ENCODE measurements at places on chromosomes 3 and 15.

GRCh38 chr3:192216067-192216466 lies 511.3 kb downstream of the FGF12 start:
- no peak for DNase-seq

GRCh38 chr3:117036259-117036799 lies 326.8 kb downstream of the TUSC7 start:
- DNase-seq: no peak

DNA sequence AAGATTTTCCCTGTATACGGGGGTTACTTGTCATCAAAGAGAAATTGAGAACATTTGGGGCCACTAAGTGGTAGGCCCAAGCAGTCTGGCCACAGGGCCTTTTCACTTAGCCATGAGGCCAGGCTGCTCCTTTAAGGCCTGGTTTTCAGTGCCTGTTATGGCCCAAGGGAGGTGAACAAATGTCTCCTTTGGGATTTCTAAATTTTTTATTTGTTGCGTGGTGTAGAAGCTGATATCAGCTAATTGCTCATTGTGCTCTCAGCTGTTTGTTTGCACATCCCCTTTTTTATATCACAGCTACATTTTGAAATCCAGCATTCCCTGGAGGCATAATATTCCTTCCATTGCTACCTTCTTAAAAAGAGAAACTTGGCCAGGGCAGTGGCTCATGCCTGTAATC lies 48.5 kb downstream of the RLBP1 start:
- DNase-seq: no peak

DNA sequence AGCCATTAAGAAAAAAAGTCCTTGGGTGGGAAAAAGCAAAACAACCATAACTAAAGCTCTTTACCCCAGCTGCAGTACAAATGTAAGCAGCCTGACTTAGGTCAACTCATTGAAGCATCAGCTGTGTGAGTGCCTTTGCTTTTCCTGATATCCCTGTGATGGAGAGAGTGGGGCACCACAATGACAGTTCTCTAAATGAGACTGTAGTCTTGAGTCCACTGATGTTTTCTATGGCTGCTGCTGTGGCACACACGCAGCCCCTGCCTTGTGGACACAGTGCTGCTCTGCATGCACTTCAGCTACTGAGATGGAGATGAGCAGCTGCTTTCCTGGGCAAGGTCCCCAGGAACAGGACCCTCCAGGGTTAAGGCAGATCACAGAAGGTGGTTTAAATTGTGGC lies 173.2 kb downstream of the KCNAB1 start:
- peak; percentile 58 for DNase-seq

DNA sequence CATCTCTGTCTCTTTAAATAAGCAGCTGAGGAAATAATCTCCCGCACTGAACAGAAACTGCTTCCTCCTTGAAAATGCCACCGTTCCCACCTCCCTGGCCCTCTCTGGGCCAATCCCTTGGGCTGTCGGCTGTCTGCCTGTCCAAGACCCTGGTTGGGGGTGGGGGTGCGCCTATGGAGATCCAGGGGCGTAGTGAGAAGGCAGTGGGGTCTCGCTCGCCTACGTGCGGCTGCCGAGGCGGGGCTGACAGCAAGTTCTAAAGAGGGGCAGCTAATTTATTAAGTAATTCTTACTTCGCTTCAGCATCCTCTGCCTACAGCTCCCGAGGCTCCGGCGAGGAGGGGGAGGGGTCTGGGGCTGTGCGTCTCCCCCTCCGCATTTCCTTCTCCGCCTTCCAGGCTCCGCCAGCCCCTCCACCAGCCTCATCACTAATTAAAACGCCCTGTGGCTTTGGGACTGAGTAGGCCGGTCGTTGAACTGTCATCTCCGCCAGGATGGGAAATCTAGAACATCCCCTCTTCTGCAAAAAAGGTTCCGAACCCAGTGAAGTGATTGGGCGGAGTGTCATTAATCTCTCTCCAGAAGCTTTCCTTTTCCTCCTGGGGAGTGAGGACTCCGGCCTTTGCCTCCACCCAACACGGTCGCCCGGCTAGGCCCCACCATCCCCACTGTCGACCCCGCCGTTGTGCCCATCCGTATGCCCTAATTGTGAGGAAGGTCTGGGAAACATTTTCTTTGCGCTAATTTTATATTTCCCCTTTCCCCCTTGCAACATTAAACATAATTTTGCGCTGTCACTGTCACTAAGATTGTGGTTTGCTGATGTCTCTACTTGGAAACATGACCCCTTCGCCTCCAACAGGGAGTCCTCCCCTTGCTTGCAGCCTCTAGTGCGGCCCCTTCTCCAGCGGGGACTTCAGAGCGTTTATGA lies 16.9 kb downstream of the NR2F2 start:
- no peak for DNase-seq

- no peak for DNase-seq
Observed at GRCh38 chr3:17626395-17626794, 116.0 kb downstream of the TBC1D5 start.

GRCh38 chr3:1135194-1135593 lies 42.4 kb downstream of the CNTN6 start:
- no peak for DNase-seq

DNA sequence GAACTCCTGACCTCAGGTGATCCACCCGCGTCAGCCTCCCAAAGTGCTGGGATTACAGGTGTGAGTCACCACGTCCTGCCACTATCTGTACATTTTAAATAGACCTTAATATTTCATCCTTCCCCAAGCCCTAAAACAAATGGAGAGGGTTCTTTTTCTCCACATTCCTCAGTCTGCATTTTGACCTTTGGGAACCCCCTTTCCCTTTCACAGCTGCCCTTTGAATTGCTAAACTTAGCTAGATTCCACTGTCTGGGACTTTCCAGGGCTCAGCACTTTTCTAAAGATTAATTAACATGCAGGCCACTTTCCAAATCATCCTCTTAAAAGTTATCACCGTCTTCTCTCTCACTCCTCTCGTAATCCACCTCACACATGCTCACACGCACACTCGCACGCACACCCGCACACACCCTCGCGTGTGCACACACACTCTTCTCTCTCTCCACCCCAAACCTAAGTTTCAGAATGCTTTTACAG lies 124.2 kb downstream of the TMCO5A start:
- DNase-seq: no peak

DNA sequence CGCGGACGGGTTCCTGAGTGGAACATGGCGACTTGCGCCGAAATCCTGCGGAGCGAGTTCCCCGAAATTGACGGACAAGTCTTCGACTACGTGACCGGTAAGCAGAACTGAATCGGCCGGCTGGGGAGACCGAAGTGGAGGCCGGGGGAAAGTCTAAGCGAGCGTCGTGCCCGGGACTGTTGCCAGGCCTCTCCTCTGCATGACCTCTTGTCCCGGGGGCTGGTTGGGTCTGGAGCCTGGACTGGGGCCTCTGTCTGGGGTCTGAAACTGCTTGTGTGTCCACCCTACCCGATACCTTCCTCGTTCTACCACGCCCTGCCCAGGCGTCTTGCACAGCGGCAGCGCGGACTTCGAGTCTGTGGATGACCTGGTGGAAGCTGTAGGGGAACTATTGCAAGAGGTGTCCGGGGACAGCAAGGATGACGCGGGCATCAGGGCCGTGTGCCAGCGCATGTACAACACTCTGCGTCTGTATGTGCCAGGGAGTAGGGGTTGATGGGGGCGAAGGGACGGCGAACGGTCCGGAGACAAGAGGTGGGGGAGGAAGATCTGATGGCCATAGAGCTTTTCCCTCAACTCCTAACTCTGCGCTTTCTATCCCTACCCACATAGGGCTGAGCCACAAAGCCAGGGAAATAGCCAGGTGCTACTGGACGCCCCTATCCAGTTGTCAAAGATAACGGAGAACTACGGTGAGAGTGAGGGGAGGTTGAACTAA lies at the start of gene ABCF3:
TSS of gene ABCF3 (plus strand) at position 16 of the 718 bp plus-strand sequence. CDS start at position 25, 9 bp downstream.
- DNase-seq: no peak

DNA sequence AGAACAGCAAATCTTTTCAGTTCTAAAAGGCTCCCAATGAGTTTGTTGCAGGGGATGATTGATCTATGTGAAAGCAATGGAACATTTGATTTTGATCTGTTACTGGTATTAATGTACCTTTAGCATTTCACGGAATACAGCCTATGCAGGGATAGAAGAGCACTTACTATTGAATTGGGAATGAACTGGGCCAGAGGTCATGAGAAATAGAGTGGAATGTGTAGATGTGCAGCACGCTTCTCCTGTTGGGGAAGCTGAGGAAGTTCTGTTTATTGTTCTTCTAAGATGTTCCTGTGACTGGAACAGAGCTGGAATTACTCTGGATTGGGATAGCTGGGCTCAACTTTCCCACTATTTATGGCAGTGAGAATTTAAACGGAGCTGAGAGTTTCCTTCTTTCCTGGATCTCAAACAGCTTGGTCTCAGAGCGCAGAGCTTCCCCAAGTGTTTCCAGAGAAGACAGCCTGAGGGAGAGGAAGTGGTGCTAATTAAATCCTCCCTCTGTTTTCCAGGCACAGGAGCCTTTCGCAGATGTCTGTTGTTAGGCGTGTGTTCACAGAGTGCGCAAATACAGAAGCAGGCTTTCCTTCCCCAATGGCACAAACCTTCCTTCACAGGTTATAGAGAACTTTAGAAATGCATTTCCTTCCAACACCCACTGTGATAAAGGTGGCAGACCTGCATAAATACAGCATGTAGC lies 32.5 kb downstream of the TPRG1 start:
- peak; percentile 82 for DNase-seq

DNA sequence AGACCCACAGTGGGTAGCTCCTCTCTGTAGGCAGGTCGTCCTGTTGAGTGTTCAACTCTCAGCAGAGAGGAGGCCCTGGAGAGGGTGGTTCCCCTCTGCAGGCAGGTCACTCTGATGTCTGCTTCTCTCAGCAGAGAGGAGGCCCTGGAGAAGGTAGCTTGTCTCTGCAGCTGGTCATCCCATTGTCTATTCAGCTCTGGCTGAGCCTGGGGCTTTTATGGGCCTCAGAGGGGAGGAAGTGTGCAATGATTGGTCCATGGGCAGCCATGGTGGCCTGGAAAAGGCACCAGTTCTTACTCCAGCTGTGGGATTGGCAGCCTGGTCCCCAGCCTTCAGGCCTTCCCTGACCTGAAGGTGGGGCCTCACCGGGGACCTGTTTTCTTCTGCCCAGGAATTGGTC lies 52.9 kb downstream of the PPCDC start:
- no peak for DNase-seq

GRCh38 chr3:197394464-197395321 lies 96.3 kb upstream of the DLG1 start:
- DNase-seq: no peak

All from SK-N-DZ (cell line).